Muscle of arm (tissue), 14 donors: ENCODE measurements at places on chromosomes 2 and 18.

- DNase-seq, result no peak
These were observed at the start of gene STEAP3 for GRCh38 chr2:119223521-119224390. Gene STEAP3, plus strand, starts transcription at chr2:119223834. Its CDS starts 7,179 bp downstream, at chr2:119231013.

DNA sequence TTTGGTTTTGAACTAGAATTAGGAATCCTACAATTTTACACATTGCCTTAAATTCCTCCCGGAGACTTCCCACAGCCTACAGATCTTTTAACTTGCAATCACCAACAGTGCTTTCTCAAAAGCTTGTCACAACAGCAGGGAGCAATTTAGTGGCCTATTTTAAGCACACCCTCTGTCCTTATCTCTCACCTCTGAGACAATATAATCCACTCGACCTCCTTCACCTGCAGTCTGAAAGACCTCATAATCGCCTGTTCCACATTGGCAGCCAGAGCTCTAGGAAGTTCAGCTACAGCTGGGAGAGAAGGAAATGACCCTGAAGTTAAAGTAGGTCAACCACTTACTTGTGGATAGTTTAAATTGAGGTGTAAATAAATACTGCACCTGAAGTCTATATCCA lies 249.7 kb upstream of the DLGAP1 start:
- DNase-seq, result no peak

DNA sequence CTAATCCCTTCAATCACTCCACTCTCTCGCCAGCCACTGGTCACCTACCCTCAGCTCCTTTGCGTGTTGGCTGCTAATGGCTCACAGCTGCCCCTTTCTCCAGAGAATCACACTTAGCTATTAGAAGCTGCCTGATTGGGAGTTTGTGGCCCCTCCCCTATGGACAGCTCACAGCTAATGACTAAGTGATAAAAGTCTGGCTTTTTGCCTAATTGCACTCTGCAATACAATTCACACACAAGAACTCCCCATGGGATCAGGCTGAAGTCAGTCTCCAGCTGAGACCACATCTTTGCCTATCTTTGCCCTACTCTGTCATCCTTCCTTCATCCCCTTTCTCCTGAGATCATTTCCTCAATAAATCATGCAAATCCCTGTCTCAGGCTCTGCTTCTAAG lies 701.9 kb upstream of the RAB6C start:
- DNase-seq, result no peak

- no peak for DNase-seq
These were observed 27.5 kb upstream of the FAHD2A start for GRCh38 chr2:95374921-95375471.

DNA sequence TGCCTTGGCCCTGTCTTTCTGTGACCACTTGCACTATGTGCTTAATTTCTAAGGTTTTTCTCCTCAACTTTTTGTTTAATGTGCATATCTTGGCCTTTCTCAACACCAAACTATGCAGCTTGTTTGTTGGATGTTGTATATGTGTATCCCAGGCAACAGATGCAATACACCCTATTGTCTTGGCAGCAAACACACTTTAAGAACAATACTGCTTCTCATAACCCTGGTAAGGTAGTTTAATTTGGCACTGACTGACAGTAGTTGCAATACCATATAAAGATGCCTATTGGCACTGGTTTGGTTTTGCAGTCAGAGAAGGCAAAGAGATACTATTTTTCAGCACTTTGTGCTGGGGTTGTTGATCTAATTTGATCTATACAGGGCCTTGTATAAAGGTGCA lies 360.7 kb upstream of the CWC22 start:
- DNase-seq, result peak; percentile 59

DNA sequence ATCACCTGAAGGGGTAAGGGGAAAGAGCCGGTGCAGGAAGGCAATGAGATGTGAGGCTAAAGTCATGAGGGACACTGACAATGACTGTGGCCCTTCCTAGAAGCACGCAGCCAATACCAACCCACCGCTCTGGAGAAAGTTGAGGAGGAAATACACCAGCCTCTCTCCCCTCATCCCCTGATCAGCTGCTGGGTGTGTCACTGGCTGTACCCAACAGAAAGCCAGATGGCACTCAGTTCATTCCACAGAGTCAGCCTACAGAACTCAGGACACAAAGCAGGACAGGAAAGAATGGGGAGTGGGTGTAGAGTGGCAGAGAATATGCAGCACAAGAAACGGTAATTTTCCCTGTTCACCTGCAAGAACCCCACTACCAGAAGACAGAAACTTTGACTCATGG lies 29.7 kb downstream of the CCBE1 start:
- DNase-seq, result no peak

GRCh38 chr2:170191166-170191866 lies 13.4 kb downstream of the MYO3B start:
- DNase-seq, result no peak

GRCh38 chr2:529424-529823 lies 147.8 kb downstream of the TMEM18 start:
- no peak for DNase-seq

DNA sequence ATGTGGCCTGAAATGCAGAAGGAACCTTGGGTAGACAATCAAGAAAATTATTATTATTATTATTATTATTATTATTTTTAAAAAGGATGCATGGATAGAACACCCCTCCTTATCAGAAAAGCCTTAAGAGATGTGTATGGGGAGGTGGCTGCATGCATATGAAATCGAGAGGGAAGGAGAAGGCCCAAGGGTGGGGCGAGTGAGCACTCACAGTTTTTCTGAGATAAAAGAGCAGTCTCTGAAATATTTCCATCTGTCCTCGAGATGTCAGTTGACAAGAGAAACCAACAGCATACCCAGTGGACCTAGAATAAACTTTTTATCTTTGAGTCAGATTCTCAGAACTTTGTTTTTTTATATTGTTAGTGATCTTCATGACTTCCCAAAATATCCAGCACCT lies 282.9 kb downstream of the GPD2 start:
- no peak for DNase-seq

- DNase-seq, result no peak
These were observed 14.9 kb downstream of the ITGA6 start for GRCh38 chr2:172442072-172442895.

- peak; percentile 12 for DNase-seq
These were observed 208.0 kb downstream of the TDRD15 start for GRCh38 chr2:21331625-21332370.

DNA sequence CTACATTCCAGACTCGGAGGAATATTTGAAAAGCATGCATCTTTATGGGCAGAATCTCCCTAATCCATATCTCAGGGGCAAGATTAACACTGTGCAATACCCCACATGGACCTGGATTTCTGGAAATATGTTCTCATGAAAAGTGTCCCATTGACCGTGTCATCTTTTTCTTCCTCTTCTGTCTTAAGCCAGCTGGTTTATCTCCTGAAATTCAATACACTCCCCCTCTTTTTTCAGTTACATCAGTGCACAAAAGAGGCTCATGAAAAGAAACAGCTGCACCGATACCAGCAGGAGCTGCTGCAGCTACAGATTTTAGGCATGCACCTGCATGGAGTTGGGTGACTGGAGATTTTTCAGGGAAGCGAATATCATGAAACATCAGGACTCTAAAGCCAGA lies 117.2 kb downstream of the SLC4A3 start:
- no peak for DNase-seq

DNA sequence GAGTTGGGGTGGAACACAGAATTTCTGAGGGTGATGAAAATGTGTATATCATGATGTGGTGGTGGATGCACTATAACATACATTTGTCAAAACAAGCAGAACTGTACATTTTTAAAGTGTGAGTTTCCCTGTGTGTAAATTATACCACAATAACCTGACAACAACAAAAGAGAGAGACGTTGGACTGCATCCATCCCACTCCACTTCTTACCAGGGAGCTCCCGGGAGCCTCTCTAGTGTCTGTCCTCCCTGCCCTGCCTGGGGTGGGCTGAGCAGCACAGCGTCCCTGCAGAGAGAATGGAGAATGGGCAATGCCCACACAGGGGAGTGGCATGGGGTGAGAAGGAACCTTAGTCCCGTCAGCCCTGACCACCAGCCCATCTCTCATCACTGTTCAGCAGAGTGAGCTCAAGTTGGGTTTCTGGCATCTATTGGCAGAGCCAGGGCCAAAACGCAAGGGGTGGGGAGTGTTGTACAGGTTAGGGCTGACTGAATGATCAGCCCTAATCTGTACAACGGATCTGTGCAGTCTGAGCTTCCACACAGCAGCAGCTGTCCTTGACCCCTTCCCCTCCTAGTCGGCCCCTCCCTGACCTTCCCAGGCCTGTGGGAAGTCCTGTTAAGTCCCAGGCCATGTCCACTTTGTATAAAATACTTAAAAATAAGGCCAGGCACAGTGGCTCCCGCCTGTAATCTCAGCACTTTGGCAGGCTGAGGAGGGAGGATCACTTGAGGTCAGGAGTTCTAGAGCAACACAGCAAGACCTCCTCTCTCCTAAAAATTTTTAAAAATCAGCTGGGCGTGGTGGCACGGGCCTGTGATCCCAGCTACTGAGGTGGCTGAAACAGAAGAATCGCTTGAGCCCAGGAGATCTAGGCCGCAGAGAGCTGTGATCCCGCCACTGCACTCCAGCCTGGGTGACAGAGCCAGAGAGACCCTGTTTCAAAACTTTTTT lies 3.3 kb upstream of the PROC start:
- DNase-seq, result no peak

GRCh38 chr18:23716966-23717365 lies 27.7 kb downstream of the LAMA3 start:
- no peak for DNase-seq

DNA sequence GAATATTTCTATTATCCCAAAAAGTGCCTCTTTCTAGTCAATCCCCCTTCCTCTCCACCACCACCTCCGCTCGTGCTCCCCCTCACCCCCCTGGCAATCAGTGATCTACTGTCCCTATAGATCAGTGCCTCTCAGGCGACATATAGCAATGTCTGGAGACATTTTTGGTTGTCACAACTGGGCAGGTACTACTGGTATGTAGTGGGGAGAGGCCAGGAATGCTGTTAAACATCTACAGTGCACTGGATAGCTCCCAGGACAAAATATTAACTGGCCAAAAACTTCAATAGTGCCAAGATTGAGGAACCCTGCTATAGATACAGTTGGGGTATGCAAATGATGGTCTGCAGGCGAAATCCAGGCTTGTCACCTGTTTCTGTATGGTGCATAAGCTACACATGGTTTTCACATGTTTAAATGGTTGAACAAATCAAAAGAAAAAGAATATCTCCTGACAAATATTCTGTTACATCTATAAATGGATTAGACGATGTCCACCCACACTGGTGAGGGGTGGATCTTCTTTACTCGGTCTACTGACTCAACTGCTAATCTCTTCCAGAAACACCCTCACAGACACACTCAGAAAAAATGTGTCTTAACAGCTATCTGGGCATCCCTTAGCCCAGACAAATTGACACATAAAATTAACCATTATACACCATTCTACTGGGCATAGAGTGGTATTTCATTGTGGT lies 25.5 kb downstream of the DPYSL5 start:
- DNase-seq, result no peak

DNA sequence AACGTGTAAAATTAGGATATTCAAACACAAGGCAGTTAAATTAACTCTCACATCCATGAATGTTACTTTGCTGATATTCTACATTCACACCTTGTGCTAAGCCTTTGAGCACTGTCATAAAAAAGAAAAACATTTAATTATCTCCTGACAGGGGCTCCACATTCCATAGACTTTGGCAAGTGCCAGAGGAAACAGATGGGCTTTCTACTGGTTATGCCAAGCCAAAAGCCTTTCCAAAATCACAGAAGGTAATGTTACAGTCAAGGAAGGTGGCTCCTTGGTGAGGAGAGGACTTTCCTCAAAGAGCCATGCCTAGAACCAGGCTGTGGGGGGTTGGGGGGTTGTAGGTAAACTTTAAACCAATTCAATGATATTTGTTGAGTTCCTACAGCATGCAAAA lies 12.4 kb downstream of the MYO5B start:
- no peak for DNase-seq

- DNase-seq, result no peak
These were observed 1.6 kb downstream of the SLC66A2 start for GRCh38 chr18:79949697-79950487.

DNA sequence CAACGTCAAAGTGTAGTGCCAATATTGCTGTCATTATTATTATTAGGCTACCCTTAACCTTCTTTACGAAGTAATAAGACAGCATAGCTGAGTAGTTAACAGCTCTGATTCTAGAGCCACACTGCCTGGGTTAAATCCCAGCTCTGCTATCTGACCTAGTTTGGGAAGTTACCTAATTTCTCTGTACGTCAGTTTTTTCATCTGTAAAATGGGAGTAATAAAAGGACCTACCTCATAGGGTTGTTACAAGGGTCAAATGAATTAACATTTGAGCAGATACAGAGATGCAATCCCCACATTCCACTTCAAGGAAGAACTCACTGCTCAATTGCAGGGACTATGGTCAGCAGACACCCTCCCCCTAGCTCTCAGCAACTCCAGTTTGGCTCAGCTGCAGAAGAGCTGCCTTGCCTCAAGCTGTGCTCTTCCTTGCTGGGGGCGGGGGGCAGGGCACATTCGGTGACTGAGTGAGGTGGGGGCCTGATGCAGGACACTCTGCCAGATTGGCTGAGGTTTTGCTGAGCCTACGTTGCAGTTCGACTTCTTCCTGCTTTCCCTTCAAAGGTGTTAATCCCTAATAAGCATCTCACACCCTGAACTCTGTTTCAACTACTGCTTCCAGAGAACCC lies 11.0 kb upstream of the LGALSL start:
- DNase-seq, result no peak

- DNase-seq, result no peak
These were observed 56.3 kb downstream of the PAX3 start for GRCh38 chr2:222242532-222242931.

DNA sequence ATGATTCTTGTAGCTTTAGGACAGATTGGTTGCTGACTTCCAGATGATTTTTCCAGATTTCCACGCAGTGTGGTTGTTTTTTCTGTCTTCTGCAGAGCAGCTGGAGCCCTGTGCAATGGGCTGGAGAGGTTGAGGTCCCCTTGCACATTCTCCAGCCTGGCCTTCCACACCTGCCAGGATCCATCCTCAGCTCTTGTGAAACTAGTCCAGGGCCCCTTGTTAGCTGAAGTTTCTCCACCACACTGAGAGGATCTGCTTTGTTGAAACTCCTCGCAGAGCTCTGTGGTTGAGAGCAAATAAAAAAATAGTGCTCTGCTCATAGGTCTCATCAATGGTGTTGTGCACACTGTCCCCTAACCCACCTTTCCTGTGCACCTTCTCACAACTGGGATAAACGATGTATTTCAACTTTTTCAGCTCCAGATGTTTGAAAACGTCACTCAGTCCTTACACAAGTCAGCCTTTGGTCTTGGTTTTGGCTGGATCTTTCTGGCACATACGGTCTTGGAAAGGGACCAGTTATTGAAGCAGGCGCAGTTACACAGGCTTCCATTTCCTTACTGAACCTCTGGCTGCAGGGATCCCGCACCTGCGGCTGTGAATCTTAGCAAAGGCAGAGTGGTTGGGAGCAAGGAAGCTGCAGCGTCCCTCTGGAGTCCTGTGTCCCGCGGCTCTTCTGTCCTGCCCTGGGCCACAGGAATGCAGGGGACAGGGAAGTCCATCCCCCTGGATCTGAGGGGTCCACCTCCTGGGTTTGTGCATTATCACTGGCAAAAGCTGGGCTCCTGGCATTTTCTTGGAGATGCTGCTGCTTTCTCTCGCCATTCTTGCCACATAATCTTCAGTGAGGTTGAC lies 272.0 kb upstream of the DSEL start:
- DNase-seq, result peak; percentile 48

GRCh38 chr2:215218587-215219577 lies 80.5 kb upstream of the ABCA12 start:
- DNase-seq, result no peak
